ENCODE measurements at places on chromosomes 13 and 19.

GRCh38 chr13:36282821-36283432, 14.7 kb downstream of the CCDC169 start:
- no peak for DNase-seq

GRCh38 chr19:42277821-42278451, 8.9 kb downstream of the CIC start:
- DNase-seq: no peak

GRCh38 chr13:28534210-28534609, 39.3 kb upstream of the FLT1 start:
- DNase-seq: no peak

DNA sequence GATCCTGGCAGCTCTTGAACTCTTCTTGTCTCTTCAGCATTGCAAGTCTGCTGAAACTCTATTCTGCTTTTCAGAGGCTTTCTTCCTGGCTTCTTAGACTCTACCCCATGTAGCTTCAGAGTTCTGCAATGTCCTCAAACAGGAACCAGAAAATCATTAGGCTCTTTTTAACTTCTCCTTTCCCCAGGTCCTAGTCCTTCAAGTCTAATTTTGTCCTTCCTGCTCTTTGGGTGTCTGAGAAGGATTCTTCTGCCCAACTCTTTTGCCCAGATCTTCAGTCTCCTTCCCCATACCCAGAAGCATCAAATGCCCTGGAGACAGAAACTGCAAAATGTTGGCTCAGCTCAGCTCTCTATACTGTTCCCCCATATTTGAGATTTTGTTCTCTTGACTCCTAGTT, 50.0 kb upstream of the CALM3 start:
- DNase-seq: no peak

DNA sequence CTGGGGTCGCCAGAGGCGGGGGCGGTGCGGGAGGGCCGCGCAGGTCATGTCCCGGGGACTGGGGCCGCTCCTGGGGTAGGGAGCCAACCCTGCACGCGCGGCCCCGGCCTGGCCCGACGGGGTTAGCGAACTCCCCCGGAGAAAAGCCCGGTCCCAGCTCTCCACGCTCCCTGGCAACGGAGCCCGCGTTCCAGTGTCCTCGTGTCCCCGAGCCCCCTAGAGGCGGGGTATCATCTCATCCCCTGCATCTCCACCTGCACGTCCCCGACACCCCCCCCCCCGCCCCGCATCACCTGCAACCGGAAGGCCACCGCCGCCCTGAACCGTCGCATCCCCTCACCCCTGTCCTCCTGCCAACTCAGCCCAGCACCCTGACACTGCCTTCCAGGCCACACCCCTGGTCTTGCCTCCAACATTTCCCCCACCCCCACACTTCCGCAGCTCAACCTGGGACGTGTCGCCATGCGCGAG, 2.7 kb downstream of the WDR88 start:
- no peak for DNase-seq

DNA sequence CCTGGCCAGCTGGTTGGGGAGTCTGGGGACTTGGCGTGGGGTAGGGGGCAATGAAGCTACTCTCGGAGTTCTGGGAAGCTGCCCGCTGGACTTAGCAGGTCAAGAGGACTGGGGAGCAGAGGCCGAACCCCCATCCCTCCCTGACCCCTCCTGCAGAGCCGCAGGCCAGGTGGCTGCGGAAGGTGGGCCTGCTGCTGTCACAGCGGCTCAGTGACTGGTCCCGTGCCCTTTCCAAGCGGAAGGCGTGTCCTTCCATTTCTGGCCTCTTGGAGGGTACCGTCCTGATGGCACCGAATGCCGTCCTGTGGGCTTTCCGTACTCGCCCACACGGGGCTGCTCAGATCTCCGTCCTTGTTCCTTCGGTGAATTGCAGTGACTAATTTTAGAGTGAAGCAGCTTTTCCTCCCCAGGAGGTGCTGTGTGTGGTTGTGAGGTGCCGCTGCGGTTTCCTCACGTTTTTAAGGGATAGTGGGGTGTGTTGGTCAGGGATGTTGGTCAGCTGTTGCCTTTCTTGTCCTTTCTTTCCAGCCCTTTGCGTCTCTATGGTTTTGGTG, 20.8 kb downstream of the DOT1L start:
- no peak for DNase-seq

DNA sequence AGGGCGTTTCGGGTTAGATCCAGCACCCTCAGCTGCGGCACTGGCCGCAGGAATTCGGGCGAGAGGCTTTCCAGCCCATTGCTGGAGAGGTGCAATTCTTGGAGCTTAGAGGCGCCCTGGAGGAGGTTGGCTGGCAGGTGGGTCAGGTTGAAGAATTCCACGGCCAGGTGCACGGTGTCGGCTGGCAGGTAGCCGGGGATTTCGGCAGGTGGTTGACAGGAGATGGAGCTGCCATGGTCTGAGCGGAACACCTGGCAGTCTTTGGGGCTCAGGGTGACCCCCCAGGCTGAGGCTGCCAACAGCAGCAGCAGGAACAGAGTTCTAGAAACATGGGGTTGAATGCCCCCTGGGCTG, 1.3 kb downstream of the LRG1 start:
- DNase-seq: no peak

- no peak for DNase-seq
These were observed 2.0 kb upstream of the USF2 start for GRCh38 chr19:35266520-35267352.

- no peak for DNase-seq
These were observed 7.5 kb downstream of the COG3 start for GRCh38 chr13:45472171-45472705.
